ENCODE measurements at places on chromosomes 6 and 20.

GRCh38 chr6:81575442-81575841 lies 177.0 kb downstream of the TENT5A start:
- DNase-seq = peak; percentile 17

GRCh38 chr20:49612127-49612738 lies 44.3 kb upstream of the PTGIS start:
- no peak for DNase-seq

DNA sequence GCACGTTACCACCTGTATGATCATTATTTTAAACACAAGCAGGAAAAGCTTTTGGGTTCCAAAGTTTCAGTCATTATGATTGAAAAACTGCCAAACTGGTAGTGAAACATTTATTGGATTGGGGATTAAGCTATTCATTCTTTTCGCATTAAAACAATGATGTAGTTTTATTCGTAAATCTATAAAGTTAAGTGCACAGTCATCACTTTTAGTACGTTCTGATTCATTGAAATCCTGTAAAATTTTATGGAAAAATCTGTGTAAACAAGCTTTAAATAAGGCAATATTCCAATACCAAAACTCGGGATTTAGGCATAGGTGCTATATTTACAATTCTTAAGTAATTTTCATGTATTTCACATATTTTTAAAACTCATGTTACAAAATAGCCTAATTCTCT lies 379.9 kb downstream of the PLCB1 start:
- no peak for DNase-seq

DNA sequence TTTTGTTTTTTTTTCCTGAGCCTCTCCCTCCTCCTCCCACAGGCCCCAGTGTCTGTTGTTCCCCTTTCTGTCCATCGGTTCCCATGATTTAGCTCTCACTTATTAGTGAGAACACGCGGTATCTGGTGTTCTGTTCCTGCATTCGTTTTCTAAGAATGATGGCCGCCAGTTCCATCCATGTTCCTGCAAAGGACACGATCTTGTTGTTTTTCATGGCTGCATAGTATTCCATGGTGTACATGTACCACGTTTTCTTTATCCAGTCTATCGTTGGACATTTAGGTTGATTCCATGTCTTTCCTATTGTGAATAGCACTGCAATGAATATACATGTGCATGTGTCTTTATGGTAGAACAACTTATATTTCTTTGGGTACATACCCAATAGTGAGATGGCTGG lies 105.6 kb upstream of the NUP153 start:
- DNase-seq = no peak

- DNase-seq = peak; percentile 72
Measured at GRCh38 chr6:134537146-134537555, 219.2 kb upstream of the SGK1 start.

- DNase-seq = no peak
Measured at GRCh38 chr6:4336778-4337442, 201.5 kb upstream of the ECI2 start.

DNA sequence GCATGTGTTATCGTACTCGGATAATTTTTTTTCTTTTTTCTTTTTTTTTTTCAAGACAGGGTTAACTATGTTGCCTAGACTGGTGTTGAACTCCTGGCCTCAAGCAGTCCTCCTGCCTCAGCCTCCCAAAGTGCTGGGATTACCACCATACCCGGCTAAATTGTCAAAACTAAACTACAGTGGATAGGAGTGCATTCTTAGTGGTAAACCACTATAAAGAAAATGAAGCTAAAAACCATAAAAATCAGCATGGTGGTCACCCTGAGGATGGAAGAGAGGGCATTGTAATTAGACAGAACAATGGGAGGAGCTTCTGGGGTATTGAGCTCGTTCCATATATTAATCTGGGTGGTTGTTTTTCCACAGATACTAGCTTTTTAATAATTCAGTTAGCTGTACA lies 6.2 kb upstream of the ZNF318 start:
- no peak for DNase-seq

GRCh38 chr6:52499681-52500236 lies 77.1 kb downstream of the TRAM2 start:
- no peak for DNase-seq

GRCh38 chr6:6836609-6837406 lies 248.3 kb downstream of the LY86 start:
- DNase-seq = no peak

DNA sequence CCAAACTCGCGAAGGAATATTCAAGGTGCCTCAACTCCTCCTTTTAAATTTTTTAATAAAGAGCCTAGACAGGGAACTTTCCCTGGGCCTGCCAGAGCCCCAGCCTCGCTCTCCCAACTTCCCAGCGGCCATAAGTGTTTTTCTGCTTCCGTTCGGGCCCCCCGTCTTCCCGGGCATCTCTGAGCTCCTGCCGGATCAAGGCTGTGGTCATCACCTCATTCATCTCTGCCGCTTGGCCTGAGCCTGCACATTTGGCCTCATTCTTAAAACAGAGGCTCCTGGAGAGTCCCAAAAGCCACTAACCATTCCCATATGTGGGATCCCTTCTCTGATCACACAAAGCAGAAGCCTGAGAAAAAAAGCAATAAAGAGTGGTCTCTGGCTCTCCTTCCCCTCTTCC lies 969.1 kb upstream of the DEFB115 start:
- DNase-seq = no peak

DNA sequence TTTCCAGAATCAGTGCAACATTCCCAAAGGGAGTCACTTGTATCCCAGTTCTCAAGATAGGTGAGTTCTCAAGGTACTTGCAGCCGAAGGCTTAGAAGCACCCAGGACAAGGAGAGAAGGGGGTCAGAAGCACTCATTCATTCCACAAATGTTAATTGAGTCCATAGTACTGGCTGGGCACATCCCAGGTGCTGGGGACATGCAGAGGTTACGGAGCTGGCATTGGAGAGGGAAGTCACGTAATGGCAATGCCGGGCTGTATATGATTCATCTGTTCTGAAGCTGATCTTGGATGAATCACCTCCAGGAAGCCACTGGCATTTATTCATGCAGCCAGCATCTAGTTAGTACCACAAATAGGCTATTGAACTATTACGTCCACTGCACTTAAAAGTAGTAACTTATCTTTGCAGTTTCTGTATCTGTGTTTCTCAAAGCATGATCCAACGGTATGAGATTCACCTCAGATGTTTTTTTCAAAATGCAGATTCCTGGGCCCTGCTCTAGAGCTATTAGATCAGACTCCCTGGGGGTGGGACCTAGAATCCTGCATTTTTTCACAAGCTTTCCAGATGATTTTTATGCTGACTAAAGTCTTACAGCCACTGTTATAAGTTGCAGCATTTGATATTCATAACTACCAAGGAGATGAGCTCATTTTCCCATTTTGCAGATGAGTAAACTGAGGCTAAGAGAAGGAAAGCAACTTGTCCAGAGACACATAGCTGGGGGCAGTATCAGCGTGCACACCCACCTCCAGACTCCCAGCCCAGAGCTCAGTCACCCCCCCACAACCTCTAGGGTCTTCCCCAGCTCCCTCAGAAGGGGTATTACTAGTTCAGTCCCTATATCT lies 44.1 kb upstream of the ID1 start:
- peak; percentile 84 for DNase-seq

GRCh38 chr6:36068586-36068985 lies 41.0 kb downstream of the MAPK14 start:
- DNase-seq = no peak

- DNase-seq = no peak
Measured at GRCh38 chr6:46715141-46715540, 20.0 kb downstream of the PLA2G7 start.

DNA sequence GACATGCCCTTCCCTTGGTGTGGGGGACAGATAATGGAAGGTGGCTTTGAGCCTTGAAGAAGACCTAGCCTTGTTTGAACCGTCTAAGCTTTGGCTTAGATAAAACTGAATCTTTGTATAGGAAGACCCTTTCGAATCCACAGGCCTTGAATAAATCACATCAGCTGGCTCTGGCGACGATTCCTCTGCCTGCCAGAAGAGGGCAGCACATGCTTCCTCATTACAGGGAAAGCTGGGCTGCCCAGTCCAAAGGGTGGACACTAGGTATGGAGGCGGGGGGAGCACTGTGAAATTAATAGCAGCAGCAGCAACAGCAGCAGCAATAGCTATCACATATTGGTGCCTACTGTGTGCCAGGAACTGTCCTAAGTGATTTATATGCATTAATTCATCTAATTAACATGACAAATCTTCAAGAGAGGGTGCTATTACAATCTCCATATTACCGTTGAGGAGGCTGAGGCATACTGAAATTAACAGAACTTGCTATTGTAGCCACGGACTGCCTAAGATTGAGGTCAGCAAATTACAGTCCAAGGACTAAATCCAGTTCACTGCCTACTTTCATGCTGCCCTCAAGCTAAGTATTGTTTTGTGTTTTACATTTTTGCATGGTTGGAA lies 85.1 kb downstream of the CLIC5 start:
- DNase-seq = peak; percentile 86

GRCh38 chr6:11350294-11350693 lies 117.8 kb upstream of the NEDD9 start:
- DNase-seq = no peak

- no peak for DNase-seq
Measured at GRCh38 chr20:3092611-3093379, 8.3 kb upstream of the AVP start.

DNA sequence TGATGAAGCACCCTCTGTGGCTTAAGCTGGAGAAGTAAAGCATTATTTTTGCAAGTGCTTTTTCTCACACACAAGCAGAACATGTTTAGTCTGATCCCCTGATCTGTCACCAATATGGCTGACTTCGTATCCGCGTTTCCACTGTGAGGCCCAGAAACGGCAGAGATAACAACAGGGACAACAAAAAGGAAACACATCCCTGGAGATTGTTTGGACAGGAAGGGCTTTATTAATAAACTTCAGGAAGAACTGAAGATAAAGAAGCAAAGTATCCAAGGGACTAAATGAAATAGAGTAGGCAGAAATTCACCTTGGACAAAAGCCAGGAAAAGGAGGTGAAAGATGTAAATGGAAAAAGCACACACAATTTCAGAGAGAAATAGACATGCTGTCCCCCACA lies 49.2 kb downstream of the RARS2 start:
- no peak for DNase-seq

GRCh38 chr6:8983202-8983688 lies 547.9 kb upstream of the SLC35B3 start:
- DNase-seq = peak; percentile 83

DNA sequence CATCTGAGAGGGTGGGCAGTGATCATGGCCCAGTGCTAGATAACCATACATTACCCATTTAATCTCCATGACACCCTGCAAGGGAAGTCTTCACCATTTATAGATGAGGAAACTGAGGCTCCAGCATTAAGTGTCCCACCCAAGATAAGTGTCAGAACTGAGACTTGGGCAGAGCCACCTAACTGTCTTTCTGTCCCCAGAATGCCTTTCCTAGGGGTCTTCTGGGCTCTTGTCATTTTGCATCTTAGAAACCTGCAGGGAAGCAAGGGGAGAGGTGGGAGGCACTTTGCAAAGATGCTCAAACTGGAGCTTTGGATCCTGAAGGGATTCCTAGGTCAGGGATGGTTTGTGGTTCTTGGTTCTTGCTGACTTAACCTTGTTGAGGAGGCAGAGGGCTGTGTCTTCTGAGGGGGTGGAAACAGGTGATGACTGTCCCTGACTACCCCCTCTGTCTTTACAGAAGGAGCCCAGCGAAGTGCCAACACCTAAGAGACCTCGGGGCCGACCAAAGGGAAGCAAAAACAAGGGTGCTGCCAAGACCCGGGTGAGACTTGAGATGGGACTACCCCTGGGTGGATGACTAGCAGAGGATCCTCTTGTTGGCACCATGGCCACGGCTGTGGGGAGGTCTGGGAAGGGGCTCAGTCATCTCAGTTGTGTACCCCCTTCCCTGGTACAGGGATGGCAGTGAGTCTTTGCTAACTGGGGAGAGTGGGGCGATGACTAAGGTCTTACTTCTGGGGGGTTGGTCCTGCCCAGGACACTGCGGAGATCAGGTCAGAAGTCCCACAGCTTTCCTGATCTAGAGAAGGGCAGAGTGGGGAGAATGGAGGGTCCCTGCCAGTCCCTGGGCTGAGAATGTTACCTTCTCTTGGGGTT lies 5.8 kb downstream of the HMGA1 start:
- DNase-seq = no peak

DNA sequence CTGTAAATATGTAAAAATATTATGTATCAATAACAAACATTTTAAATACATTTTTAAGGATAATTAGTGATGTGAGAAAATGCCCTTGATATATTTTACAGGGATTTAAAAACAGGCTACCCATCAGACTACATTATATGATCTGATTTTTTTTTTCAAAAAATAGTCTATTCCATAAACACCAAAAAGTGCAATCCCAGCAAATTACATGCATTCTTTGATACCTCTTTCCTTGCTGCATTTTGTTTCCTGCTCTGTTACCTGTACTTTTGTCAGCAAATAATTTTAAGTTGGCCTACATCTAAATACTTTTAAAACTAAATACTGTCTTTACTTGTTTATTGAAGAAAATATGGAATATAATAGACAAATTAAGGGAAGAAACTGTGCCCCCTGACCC lies 306.2 kb upstream of the ARID1B start:
- DNase-seq = no peak

DNA sequence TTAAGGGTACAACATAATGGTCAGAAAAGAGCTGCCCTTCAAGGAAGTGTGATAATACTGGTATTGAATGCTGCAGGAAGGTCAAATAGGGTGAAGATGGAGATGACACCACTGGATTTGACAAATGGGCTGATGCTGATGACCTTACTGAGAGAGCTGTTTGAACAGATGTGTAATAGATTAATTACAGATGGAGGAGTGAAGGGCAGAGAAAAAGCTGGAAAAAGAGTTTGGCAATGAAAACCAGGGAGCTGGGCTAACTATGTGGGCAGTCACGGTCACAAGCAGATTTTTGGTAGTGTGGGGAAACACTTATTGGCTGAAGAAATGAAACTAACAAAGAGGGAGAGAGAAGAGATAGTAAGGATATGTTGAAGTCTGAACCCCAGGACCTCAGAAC lies 83.6 kb upstream of the ENPP5 start:
- peak; percentile 41 for DNase-seq

GRCh38 chr6:157230910-157231309 lies 92.4 kb downstream of the TMEM242 start:
- no peak for DNase-seq

- peak; percentile 82 for DNase-seq
Measured at GRCh38 chr6:219641-220198, 72.6 kb upstream of the DUSP22 start.

DNA sequence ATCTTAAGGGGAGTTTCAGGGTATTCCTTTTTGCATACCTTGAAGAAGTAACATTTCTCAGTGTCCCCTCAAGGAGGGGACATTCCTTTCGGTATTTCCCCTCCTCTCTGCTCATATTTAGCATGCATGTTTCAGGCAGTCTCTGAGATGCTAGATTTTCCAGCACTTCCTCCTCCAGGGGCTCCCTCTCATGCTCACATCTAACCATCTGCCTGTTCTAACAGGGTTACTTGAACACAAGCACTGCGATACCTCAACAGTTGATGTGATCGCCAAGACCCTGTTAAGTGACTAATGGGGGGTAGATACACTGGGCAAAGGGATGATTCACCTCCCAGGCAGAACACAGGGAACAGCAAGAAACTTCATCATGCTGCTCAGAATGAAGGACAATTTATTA lies 12.9 kb upstream of the MCM3 start:
- DNase-seq = no peak

GRCh38 chr6:90219209-90219985 lies 77.2 kb downstream of the BACH2 start:
- peak; percentile 66 for DNase-seq

GRCh38 chr20:10982692-10983091 lies 308.9 kb upstream of the JAG1 start:
- peak; percentile 79 for DNase-seq

- DNase-seq = no peak
Measured at GRCh38 chr6:140281236-140281635, 906.8 kb upstream of the CITED2 start.
